ENCODE measurements at places on chromosomes 6 and 20. TPM values are rescaled to one million over a fixed set of nuclear protein-coding genes. Genes with fewer than 3 reads are reported as not detected.

DNA sequence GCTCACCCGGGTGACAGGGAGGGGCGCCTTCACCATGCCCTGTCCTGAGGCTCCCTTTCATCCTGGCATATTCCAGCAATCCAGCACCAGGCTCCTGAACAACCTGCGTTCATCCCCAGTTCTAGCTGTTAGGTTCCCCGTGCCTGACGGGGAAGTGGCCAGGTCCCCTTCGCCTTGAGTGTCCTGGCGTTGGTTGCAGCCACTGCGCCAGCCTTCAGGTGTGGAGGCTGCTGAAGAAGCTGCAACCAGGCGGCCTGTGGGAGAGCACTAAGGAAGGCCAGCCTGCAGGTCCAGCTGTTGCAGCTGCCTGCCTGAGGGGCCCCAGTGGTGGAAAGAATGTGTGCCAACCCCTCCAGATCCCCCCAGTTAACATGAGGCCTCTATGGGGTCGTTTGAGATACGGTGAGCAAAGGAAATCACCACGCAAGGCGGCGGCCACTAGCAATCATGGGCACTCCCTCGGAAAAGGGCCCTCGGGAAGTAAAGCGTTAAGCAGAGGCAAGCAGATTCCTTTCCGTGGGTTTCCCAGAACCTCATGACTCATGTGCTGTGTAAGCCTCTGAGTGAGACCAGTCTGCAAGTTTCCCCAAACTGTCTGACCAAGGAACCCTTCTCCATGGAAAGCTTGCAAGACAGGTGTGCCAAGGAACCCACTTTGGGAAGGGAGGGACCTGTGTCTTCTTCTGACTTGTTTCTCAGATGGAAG, 320.8 kb downstream of the TAF4 start:
- no peak overlapping the region for H3K27ac ChIP-seq
- H3K27me3 ChIP-seq, result no peaks in the 10 kb centered on the region
- DNase-seq, result no peak
- H3K4me3 ChIP-seq, result no peak overlapping the region
- no peaks in the 10 kb centered on the region for H3K4me1 ChIP-seq
- no peaks in the 10 kb centered on the region for H3K36me3 ChIP-seq

Gene CRISP2
- total RNA-seq, result not detected

DNA sequence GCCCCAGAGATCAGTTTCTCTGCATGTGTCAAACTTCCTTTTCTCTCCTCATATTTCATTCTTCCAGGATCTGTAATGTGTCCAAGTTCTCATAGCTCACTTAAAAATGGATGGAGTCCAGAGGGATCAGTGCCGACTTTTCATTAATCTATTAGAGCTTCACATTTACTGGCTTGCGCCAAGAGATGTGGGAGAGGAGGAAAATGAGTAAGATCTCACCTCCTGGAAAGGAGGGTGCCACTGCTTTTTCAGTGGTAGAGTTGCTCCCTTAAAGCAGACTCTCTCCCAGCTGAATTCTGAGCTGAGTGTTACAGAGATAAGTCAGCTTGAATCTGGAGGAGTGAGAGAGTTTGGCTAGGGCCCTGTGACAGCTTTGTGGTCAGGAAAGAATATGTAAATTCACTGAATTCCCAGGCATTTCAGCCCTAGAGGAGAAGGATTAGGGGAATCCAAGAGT, 175.9 kb downstream of the SOX4 start:
- DNase-seq, result no peak
- no peaks in the 10 kb centered on the region for H3K36me3 ChIP-seq
- no peaks in the 10 kb centered on the region for H3K27me3 ChIP-seq

Gene BACH2
- 39.9 TPM for total RNA-seq

- H3K4me1 ChIP-seq, result no peaks in the 10 kb centered on the region
- no peak for DNase-seq
- no peak overlapping the region for H3K4me3 ChIP-seq
- H3K36me3 ChIP-seq, result no peaks in the 10 kb centered on the region
- H3K27ac ChIP-seq, result no peak overlapping the region
Measured at GRCh38 chr6:132400555-132400882, 756 bp downstream of the MOXD1 start.

GRCh38 chr6:167679122-167679736, 147.5 kb upstream of the AFDN start:
- no peak overlapping the region for H3K27ac ChIP-seq
- no peaks in the 10 kb centered on the region for H3K36me3 ChIP-seq
- DNase-seq, result no peak

- no peaks in the 10 kb centered on the region for H3K4me1 ChIP-seq
- no peak overlapping the region for H3K27ac ChIP-seq
- H3K4me3 ChIP-seq, result no peak overlapping the region
- no peaks in the 10 kb centered on the region for H3K27me3 ChIP-seq
Measured at GRCh38 chr20:13430346-13431002, 208.3 kb downstream of the TASP1 start.

Gene TXLNB
- 0.13 TPM for total RNA-seq

Gene CAGE1
- not detected for total RNA-seq

- H3K27ac ChIP-seq, result no peak overlapping the region
- H3K4me3 ChIP-seq, result no peak overlapping the region
- no peaks in the 10 kb centered on the region for H3K36me3 ChIP-seq
- no peaks in the 10 kb centered on the region for H3K4me1 ChIP-seq
Measured at GRCh38 chr6:112786801-112787200, 439.7 kb downstream of the RFPL4B start.

DNA sequence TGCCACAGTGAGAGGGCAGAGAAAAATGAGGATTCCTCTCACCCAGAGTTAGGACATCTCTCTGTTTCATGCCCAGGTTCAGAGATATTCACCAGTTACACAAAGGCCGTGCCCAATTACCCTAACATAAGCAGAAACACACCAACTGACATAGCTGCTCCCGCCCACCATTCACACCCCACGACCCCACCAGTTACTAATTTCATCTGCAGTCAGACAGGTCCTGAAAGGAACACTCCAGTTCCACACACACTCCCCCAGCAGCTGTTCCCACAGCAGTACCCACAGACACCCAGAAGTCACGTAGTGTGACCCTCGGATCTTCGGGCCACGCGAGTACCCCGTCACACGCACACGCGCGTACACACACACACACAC, 532 bp downstream of the TMEM74B start:
- no peaks in the 10 kb centered on the region for H3K4me1 ChIP-seq
- H3K36me3 ChIP-seq, result no peaks in the 10 kb centered on the region
- H3K4me3 ChIP-seq, result no peak overlapping the region
- no peak for DNase-seq

Gene CLVS2
- total RNA-seq, result not detected

DNA sequence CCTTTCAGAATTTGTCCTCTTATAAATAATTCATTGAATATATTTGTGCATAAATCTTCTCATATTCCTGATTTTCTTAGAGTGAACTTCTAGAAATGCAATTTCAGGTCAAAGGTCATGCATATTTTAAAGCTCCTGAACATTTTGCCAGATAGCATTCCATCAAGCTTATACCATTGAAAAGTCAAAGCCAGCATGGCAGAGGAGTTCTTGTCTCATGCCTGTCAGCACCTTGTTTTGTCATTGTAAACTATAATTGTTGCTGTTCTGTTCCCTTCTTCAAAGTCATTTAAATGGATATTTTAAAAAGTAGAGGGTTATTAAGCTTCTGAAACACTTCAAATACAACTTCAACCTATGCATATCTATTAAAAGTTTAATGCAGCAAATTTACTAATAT, 170.6 kb downstream of the EYA4 start:
- no peak for DNase-seq
- H3K27ac ChIP-seq, result no peak overlapping the region

- H3K27me3 ChIP-seq, result no peaks in the 10 kb centered on the region
- H3K27ac ChIP-seq, result no peak overlapping the region
- H3K4me3 ChIP-seq, result no peak overlapping the region
- H3K4me1 ChIP-seq, result no peaks in the 10 kb centered on the region
Measured at GRCh38 chr20:6732001-6732447, 35.5 kb upstream of the BMP2 start.

DNA sequence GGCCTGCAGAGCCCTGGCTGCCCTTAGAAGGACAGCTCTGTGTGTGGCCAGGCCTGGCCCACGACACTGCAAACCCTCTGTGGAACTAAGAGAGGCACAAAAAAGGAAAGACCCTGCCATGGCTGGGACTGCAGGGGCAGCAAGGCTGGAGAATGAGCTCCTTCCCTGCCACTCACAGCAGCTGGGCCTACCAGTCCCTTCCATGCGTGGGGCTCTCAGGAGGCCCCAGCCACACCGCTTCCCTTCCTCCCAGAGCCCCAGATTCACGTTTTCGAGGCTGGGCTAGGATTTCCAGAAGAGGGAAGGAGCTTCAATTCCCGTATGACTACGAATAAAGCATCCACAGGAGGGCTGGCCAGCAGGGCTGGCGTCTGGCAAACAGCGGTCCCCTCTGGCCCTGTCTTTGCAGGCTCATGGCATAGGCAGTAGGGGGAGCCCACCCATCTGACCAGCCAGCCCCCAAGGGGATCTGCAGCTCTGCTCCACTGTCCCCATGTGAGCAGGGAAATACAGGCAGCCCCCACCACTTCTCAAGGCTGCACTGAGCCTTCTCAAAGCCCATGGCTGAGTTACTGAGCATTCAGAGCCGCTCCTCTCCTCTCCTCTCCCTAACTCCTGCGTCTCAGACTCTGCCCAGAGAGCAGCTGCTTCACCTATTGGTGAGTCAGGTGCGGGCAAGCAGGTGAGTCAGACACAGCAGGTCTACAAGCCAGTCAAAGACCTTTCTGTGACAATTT, 53.1 kb downstream of the NINL start:
- H3K4me1 ChIP-seq, result no peaks in the 10 kb centered on the region
- H3K27me3 ChIP-seq, result no peaks in the 10 kb centered on the region
- H3K4me3 ChIP-seq, result no peak overlapping the region

- H3K27ac ChIP-seq, result no peak overlapping the region
- DNase-seq, result no peak
- H3K4me1 ChIP-seq, result no peaks in the 10 kb centered on the region
- H3K27me3 ChIP-seq, result peaks cover 7% of the 10 kb centered on the region
- H3K4me3 ChIP-seq, result no peak overlapping the region
- no peaks in the 10 kb centered on the region for H3K36me3 ChIP-seq
Measured at GRCh38 chr20:64188682-64189529, 24.7 kb downstream of the MYT1 start.

Gene KCNK5
- 27.6 TPM for total RNA-seq

GRCh38 chr6:165950316-165950715, 217.3 kb downstream of the TBXT start:
- H3K4me1 ChIP-seq, result no peaks in the 10 kb centered on the region
- H3K27ac ChIP-seq, result no peak overlapping the region
- DNase-seq, result no peak

Gene FNDC1
- 0.04 TPM for total RNA-seq
